ENCODE measurements at places on chromosomes 7 and 10. TPM values are rescaled to one million over a fixed set of nuclear protein-coding genes. Genes with fewer than 3 reads are reported as not detected.

GRCh38 chr10:126685756-126686155 is 15.3 kb upstream of the C10orf90 start:
- no peak for DNase-seq
- H3K4me3 ChIP-seq = no peak overlapping the region
- no peaks in the 10 kb centered on the region for H3K4me1 ChIP-seq
- no peaks in the 10 kb centered on the region for H3K27me3 ChIP-seq

- no peak overlapping the region for H3K27ac ChIP-seq
- H3K4me1 ChIP-seq = no peaks in the 10 kb centered on the region
- H3K4me3 ChIP-seq = no peak overlapping the region
- DNase-seq = no peak
Observed at GRCh38 chr10:48213047-48213446, 61.4 kb downstream of the FRMPD2 start.

The TSPAN12 gene
- total RNA-seq = not detected

DNA sequence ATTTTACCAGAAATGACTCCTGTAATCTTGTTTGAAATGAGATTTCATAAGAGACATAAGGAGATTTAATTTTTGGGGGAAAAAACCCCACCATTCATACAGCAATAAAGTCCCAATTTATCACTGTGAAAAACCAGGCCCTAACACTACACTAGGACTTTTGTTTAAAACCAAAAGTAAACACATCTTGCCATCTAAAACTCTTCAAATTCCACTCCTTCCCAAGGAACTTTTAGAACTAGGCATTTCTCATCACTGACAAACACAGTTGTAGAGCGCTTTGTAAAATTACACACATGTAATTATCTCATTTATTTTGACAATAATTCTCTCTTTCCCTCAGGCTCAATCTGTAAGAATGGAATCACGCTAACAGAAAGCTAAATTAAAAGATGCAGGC is 128.1 kb upstream of the C1QL3 start:
- H3K27me3 ChIP-seq = no peaks in the 10 kb centered on the region
- DNase-seq = no peak
- no peak overlapping the region for H3K27ac ChIP-seq
- no peak overlapping the region for H3K4me3 ChIP-seq
- H3K4me1 ChIP-seq = peaks cover 36% of the 10 kb centered on the region

DNA sequence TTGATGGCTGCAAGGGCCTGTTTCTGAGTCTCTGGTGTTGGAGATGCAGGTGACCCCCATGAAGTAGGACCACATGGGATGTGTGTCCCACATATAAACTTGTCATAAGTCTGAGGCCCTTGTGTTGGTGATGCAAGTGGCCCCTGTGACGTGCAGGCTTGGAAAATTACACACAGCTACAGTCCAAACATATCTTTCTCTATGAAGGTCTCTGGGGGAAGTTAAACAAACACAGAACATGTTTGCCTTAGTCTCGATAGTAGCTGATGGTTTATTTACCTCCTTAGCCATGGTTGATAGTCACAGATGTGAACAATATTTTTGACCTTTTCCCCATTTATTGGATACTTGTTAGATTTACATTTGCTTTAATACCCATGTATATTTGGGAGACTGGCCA is 64.7 kb downstream of the ADCY1 start:
- DNase-seq = no peak
- H3K36me3 ChIP-seq = no peaks in the 10 kb centered on the region
- peaks cover 6% of the 10 kb centered on the region for H3K27me3 ChIP-seq
- no peak overlapping the region for H3K4me3 ChIP-seq

- peak; percentile 61 for DNase-seq
- no peak overlapping the region for H3K4me3 ChIP-seq
- no peaks in the 10 kb centered on the region for H3K36me3 ChIP-seq
- peaks cover 28% of the 10 kb centered on the region for H3K4me1 ChIP-seq
Observed at GRCh38 chr7:39510864-39511354, 55.3 kb upstream of the YAE1 start.

DNA sequence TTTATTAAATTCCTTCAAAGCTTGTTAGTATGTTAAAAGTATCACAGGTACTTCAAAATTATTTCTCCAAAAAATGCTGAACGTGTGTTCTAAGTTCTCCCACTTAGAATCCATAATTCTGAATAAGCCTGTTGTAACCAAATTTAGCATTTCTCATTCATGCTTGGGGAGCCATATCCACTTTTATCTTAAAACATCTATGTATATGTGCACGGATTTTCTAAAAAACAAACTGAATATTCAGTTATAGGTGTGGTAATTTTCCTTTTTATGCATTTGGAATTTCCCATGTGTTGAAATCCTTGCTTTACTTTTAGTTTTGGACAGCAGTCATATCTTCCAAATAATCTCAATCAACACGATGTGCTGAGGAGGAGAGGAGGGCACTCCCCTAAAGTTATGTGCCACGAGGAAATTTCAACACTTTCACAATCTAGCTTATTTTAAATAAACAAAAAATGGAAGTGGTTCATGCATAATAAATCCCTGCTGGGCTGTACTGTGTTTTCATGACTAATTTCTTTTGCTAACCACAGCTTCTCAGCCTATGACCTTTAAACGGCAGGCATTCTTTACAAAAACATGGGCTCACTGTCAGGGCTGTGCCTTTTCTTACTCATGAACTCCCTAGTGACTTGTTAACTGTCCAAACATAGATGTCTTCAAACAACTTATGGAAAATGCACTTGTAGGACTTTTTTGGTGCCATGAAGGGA is 380.3 kb upstream of the SEMA3C start:
- H3K27me3 ChIP-seq = no peaks in the 10 kb centered on the region
- no peak overlapping the region for H3K27ac ChIP-seq
- DNase-seq = no peak
- H3K36me3 ChIP-seq = no peaks in the 10 kb centered on the region

- H3K4me3 ChIP-seq = no peak overlapping the region
- H3K27me3 ChIP-seq = no peaks in the 10 kb centered on the region
- DNase-seq = peak; percentile 66
- peaks cover 23% of the 10 kb centered on the region for H3K36me3 ChIP-seq
Observed at GRCh38 chr7:157250605-157251228, 86.1 kb upstream of the DNAJB6 start.

DNA sequence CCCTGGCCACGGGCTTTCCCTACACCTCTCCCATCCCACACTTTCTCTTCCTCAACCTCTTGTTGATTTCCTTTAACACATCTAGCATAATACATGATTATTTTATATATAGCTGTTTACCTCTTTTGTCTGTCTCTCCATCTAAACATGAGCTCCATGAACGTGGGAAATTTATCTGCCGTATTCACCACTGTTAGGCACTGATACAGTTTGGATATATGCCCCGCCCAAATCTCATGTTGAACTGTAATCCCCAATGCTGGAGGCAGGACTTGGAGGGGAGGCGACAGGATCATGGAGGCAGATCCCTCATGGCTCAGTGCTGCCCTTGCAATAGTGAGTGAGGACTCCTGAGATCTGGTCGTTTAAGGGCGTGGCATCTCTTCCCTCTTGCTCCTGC is 5.7 kb downstream of the CYTH3 start:
- H3K27me3 ChIP-seq = peaks cover 22% of the 10 kb centered on the region
- DNase-seq = no peak
- no peak overlapping the region for H3K4me3 ChIP-seq
- no peak overlapping the region for H3K27ac ChIP-seq
- H3K36me3 ChIP-seq = no peaks in the 10 kb centered on the region

DNA sequence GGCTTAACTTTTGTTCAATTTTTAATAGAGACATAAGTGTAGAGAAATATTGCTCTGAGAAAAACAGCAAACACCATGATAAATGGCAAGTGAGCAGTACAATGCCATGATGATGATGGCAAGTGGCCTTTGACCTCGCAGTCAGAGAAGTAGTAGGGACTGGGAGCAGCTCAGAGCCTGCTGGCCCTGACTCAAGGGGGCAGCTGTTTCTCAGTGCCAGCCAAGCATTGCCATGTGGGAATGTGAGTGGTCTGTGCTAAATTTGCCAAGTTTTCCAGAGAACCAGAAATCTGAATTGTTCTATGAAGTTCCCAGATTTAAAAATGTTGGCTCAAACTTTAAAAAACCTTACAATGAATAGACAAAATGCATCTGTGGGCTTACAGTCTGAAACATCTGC is 187.9 kb downstream of the BICC1 start:
- no peaks in the 10 kb centered on the region for H3K27me3 ChIP-seq
- no peaks in the 10 kb centered on the region for H3K36me3 ChIP-seq
- no peak for DNase-seq

DNA sequence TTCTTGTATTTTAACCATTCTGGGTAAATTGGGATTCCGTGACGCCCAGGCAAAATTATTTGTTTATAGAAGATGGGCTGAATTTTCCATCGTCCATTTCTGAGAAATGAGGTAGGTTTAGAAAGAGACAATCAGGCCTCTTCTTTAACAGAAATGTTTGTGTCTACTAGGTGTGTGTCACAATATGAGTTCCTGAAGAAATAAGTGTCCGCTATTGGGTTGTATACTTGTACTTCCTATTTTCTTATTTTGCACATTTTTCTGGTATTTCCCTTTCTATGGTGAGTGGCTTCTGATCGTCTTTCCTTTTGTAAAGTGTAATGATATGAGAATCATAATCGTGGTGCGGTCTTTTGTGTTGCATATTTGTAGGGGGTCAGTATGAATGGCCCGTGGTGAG is 83.9 kb downstream of the TCF7L2 start:
- no peaks in the 10 kb centered on the region for H3K36me3 ChIP-seq
- H3K4me1 ChIP-seq = no peaks in the 10 kb centered on the region
- no peak for DNase-seq

- H3K4me1 ChIP-seq = peaks cover 25% of the 10 kb centered on the region
- peaks cover 17% of the 10 kb centered on the region for H3K36me3 ChIP-seq
- no peaks in the 10 kb centered on the region for H3K27me3 ChIP-seq
- no peak for DNase-seq
- H3K27ac ChIP-seq = no peak overlapping the region
Observed at GRCh38 chr10:73086816-73087215, 9.8 kb downstream of the P4HA1 start.

GRCh38 chr10:131677671-131678070 is 223.1 kb upstream of the PPP2R2D start:
- no peak overlapping the region for H3K27ac ChIP-seq
- H3K27me3 ChIP-seq = no peaks in the 10 kb centered on the region
- H3K4me3 ChIP-seq = no peak overlapping the region
- no peaks in the 10 kb centered on the region for H3K4me1 ChIP-seq

The VGF gene
- total RNA-seq = not detected

GRCh38 chr10:131997366-131998049 is 15.8 kb upstream of the BNIP3 start:
- H3K4me3 ChIP-seq = no peak overlapping the region
- no peaks in the 10 kb centered on the region for H3K4me1 ChIP-seq
- no peaks in the 10 kb centered on the region for H3K36me3 ChIP-seq
- H3K27ac ChIP-seq = no peak overlapping the region
- no peaks in the 10 kb centered on the region for H3K27me3 ChIP-seq
- no peak for DNase-seq

DNA sequence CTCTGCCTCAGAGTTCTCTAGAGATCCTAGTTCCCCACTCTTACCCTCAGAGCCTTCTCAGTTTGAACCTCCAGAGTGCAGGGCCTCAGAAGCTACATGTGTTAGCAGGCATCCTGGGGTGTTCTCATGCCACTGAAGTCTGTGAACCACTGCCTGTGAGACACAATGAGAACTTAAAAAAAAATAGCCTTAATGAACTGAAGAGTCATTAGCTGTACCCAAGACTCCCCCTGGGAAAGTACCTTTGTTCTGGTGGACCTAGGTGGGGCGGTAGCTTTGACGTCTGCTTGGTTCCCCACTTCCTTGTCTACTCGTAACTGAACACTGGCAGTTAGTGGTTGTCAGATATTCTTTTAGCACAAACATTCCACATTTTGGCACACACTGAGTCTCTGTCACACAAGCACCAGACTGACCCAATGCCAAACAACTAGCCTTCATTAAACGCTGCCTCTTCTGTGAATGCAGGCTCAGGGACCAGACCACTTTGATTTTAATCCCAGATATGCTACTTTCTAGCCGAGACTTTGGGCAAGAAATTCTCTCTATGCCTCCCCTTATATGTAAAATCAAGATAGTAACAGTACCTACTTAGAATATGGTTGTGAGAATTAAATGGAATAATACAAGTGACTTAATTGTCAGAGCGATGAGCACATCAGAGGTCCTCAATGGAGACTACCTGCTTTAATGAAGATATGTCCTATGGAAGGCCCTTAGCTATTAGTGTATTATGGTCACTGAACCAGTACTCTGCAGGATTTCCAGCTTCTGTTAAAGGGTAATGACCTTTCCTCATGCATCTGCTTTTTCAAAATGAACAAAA is 75.3 kb upstream of the CC2D2B start:
- peak; percentile 69 for DNase-seq
- peak overlapping the region; percentile 85 for H3K27ac ChIP-seq
- peak overlapping the region; percentile 70 for H3K4me3 ChIP-seq

DNA sequence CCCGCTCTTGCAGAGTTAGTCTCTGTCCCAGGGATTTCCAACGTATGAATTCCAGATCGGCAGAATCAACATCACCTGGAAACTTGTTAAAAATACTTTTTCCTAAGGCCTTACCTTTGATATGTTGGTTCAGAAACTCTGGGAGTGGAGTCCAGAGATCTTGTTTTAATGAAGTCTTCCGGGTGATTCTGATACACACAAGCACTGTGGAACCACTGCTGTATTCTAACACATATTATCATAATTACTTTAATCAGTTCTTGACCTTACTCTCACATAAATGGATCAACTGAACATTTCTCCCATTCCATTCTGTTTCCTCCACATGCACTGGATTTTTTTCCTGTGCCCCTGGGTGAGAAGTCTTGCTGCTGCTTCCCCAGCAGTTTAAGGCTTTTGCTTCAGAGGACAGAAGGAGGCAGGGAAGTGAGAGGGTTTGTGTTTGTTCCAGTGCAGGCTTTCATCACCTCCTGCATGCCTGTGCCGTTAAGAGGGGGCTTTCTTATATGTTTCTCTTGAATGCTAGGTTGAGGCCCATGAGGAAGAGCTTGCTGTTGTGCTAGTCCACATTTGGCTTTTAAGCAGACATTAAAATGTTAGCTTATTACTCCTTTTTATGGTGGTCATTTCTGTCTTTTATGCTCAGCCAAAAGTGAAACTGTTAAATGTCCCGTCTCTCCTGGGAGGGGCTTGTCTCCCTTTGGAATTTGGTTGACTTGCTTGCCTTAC is 32.4 kb downstream of the CCSER2 start:
- no peaks in the 10 kb centered on the region for H3K27me3 ChIP-seq
- H3K4me3 ChIP-seq = peak overlapping the region; percentile 1
- peak overlapping the region; percentile 60 for H3K27ac ChIP-seq
- DNase-seq = no peak
- H3K4me1 ChIP-seq = peaks cover 81% of the 10 kb centered on the region

Measured in activated CD8-positive, alpha-beta T cell treated with anti-CD3 and anti-CD28 coated beads for 36 hours (primary cell).